ENCODE measurements at places on chromosomes 2 and 18.

- no peak for DNase-seq
Observed at GRCh38 chr2:194709840-194710239, 947.2 kb upstream of the SLC39A10 start.

GRCh38 chr2:134391751-134392160, 137.9 kb downstream of the MGAT5 start:
- no peak for DNase-seq

DNA sequence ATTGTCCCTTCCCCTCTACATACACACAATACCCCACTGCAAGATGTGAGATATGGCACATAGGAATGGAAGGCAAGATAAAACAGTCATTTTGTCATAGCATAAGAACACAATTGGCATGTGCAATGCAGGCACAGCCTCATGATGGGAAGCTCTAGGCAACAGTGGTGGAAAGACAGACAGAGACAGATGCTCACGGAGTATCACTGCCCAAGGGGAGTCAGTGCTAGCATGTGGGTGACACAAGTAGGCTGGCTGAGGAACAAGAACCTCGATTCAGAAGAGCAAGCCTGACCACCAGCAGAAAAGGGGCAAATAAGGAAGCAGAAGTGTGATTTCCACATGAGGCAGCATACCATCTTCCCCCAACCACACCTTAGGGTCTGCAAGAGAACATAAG, 323.6 kb downstream of the PAX3 start:
- no peak for DNase-seq

GRCh38 chr2:23207871-23208270, 177.1 kb upstream of the KLHL29 start:
- no peak for DNase-seq

DNA sequence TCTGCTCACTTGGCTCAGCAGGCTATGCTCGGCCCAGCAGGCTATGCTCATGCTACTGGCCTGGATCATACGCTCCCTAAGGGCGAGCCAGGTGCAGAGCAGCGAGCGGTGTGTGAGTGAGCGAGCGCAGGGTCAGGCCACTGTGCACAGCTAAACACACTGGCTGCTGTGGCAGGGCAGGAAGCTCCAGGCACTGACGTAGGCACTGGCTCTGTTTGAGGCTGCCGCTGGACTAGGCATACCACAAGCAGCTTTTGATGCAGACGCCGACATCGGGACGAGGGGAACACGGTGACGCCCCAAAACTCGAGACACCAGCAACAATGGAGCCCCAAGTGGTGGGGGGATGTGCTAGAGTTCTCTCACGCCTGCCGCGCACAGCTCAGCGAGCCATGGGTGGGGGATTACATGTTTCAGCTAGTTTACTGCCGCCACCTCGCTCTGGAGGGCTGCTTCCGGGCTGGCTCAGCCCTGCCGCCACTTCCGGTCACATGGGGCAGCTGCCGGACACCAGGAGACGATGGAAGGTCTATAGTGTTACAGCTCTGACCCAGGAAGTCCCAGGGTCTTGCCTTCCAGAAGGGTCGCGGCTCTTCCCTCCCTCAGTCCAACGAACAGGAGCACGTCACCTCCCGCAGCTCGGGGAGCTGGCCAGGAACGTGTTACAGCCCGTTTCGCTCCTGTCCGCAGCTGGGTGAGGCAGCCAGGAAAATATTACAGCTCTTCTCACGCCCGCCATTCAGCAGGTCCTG, 1176.9 kb upstream of the LRRTM1 start:
- no peak for DNase-seq

DNA sequence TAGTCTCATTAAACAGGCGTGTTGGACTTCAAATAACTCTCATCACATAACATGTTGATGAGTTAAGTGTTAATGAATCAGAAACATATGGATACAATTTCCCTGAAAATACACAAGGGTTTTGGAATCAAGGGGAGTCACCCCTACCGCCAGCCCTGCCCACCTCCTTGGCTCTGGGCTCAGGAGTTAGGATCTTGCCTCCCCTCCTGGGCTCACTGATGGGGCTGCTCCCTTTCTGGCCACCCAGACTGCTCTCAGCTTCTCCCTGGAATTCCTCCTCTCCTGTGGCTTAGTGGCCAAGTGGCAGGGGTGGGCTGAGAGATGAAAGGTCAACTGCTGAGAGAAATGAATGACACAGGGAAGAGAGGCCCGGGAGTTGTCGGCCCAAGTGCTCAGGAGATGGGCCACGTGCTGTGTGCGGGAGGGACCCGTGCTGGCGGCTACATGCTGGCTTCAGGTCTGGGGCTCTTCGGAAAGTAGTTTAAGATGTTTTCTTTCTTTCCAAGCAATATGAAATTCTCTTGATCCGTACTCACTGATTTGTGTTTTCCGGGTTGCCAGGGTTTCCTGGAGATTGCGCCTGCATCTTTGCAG, 55.8 kb upstream of the TNP1 start:
- DNase-seq = no peak

GRCh38 chr2:183604065-183604464, 479.8 kb downstream of the NUP35 start:
- DNase-seq = no peak

- no peak for DNase-seq
Observed at GRCh38 chr18:45539491-45539891, 75.8 kb upstream of the SLC14A2 start.

DNA sequence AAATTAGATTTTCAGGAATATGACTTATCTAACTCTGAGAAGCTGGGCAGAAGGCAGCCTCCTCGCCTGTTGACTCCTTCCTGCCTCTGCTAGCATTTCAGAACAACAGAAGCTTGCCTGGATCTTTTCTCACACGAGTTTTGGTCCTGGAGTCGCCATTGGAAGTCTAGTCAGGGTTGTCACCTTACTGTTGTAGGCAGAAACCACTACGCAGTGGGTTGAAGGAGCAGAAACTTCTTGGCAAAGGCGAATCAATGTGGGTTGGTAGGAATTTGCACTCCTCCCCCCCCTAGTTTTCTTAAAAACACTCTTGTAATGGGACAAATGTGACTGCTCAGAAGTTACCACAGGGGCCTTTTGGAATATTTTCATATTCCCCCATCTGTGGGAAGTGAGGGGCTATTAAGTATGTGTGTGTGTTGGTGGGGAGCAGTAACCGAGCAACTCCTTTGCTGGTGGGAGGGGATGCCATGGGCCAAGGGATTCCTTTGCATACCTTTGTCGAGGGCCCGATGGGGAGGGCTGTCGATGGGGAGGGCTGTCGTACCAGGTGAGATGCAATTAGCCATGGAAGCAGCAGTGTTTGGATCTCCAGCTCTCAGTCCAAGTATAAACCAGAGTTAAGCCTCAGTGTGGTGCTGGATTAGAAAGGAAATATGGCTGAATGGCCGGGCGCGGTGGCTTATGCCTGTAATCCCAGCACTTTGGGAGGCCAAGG, 117.4 kb downstream of the FMNL2 start:
- no peak for DNase-seq

- no peak for DNase-seq
Observed at GRCh38 chr2:43001787-43002468, 209.5 kb upstream of the HAAO start.

- no peak for DNase-seq
Observed at GRCh38 chr18:26840965-26841364, 24.5 kb downstream of the AQP4 start.

DNA sequence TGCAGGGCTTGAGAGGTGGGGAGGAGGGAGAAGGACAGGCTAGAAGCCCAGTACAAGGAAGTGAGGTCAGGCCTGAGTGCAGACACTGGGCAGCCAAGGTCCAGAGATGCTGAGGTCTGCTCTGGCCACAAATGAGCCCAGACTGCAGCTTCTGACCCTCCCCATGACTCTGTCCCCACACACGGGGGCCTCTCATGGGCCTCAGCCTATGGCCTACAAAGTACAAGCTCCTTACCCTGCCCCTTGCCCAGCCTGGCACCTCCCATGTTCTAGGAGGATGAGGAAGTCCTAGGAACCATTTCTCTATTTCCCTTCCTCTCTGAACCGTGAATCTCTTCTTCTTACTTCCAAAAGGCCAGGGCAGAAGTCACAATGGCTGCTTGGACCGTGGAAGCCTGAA, 193.8 kb downstream of the ANKRD30B start:
- no peak for DNase-seq

DNA sequence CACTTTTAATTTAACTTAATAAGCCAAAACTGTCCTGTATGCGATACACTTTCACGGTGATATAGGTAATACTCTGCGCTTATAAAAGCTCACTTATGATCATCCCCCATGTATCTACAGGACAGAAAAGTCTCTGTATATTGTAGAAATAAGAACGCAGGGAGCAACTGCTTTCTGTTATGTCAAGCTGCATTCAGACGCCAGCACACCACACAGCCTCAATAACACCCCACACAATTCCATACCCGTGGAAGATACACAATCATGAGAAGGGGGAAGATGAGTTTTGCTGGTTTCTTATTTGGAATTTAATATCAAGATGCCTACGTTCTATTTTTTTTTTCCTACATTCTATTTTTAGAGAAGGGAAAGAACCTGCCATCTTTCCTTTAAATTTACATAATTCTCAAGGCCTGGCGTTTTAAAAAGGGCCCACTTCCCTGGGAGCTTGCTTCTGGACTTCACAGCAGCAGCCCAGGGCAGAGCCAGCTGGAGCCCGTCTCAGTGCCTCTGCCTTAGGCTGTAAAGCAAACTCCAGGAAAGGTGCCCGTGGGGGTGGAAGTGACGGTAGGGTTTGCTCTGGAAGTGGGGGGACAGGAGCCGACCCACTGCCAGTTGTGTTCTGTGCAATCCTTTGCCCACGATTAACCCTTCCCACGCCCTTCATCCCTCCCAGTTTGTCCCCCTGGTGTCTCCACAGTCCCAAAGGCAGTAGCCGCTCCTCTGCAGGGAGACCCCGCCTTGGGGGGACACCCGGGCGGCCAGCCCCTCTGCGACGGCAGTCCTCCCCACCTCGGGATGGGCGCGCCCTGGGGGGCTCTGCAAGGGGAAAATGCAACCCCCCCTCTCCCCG, 5.3 kb downstream of the PTGR3 start:
- DNase-seq = no peak

GRCh38 chr2:200212862-200213425, 93.5 kb upstream of the SPATS2L start:
- no peak for DNase-seq

GRCh38 chr2:39779341-39779851, 338 bp upstream of the THUMPD2 start:
- no peak for DNase-seq

DNA sequence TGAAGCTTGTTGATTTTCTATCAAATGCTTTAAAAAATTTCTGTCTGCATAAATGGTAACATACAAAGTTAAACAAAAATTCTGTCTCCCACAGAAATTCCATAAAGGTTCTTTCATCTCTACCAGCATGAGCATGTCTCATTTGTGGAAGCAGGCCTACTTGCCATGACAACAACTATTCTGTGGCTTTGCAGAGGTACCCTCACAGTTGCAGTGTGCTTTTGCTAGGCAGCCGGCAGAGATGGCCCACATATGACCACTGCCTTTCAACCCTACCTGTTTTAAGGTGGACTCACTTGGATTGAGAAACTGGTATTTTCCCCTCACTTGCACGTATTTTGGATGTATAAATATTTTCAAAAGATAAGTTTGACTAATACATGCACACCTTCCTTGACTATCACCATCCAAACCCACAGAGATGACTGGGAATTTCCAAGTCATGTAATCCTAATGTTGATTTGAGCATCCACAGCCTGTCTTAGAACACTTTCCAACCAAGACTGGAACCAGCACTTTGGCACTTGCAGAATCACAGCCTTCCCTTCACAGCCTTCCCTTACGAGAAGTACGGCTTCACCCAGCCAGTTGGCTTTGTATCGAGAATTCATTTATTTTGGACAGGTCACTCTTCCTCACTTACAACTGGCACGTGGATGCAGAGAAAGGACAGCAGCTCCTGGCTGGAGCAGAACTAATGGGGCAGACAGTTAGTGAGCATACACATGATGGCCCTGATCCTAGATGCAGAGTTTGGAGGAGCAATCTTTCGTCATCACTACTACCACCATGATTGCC, 9.3 kb upstream of the FHL2 start:
- DNase-seq = no peak

- DNase-seq = no peak
Observed at GRCh38 chr2:11367170-11367730, 22.8 kb upstream of the ROCK2 start.

DNA sequence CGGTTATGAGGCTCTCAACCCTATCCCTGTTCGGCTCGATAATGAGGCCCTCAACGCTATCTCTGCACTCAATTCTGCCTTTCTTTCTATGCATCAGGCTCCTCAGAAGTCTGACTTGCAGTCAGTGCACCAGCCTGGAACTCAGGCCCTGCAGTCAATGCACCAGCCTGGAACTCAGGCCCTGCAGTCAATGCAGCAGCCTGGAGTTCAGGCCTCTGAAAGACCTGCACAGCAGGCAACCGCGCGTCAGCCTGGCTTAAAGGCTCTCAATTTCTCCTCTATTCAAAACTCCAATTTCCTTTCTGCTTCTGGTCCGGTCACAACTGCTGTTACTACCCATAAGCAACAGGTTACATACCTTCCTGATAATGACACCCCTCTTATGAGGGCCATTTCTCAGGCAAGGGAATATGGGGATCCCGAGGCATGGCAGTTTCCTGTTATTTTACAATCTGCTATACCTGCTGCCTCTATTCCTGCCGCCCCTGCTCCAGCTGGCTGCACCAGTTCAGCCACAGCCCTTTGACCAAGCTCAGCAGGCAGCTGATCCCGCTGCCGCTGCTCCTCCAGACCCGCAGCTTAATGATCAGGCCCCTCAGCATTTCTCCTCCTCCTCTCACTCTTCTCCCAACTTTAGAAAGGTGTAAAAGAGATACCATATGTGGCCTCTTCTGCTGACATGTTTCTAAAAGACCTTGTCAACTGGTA, 933.6 kb upstream of the FANCL start:
- DNase-seq = no peak

DNA sequence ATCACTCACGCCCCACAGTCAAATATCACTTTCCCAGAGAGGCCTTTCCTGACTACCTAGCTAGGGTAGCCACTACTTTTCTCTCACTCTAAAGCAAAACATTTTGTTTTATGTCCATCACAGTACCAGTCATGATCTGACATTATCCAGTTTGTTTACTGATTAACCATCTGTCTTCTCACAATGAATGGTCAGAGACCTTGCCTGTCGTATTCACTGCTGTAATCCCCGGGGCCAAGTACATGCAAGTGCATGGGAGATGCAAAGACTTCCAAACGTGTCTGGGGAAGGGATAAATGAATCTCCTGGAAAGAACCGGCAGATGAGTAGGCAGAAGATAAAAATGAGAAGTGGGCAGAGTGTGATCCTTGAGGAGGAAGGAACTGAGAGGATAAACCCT, 39.7 kb downstream of the THUMPD2 start:
- no peak for DNase-seq
